NCI-H2227 treated with DMSO at 0.1 percent for 48 hours (cell line): ENCODE measurements at places on chromosomes 11 and 22.

DNA sequence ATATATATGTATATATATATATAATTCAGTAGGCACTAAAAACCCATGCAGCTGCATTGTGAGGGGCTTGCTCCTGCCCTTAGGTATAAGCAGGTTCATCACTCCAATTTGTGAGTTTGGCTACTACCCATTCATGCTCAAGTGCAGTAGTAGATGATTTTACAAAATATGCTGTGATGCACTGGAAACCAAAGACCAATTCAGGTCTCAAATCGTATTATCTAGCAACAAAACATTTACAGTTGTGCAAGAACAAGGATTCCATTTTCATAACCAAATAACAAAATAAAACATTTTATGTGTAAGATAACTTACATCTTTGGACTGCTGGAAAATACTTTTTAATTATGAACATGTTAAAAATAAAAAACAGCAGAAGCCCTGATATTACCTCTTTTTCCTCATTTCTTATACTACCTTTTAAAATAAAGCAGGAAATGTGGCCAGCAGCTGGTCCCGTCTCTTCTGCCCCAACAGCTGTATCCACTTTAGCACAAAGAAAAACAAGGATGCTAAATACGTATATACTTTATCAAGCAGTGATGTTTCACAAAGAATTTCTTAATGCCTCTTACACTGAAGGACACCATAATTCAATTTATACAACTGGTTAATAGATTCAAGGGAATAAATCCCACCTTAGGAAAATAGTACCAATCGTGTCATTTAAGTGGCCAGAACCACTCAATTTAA lies 2.8 kb downstream of the CREBZF start:
- DNase-seq = no peak

DNA sequence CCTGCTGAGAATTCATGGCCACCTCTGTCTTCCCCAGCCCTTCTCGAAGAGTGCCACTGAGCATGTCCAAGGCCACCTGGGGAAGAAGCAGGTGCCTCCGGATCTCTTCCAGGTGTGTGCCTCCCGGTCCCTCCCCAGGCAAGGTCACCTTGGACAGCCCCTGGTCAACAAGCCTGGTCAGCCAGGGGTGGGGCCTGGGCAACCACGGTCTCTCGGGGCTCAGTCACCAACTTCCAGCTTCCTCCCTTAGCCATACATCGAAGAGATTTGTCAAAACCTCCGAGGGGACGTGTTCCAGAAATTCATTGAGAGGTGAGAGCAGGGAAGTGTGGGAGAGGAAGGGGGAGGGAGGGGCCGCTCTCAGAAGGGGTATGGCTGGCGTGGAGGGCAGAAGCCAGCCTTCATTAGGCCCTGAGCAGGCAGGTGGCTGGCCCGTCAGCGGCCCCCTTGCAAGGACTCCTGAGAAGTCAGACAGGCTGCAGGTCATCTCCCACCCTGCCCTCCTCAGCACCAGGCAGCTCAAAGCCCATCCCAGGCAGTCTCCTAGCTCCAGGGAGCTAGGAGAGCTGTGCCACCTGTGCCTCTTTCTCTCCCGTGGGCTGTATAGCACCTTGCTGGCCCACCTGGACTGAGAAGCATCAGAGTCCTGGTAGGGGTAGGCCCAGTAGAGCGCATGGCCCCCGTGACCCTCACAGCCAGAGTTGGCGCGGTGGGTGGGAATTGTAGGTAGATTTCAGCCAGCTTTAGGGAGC lies 9.3 kb upstream of the ANKRD13D start:
- no peak for DNase-seq

GRCh38 chr11:119322360-119322739 lies 5.4 kb upstream of the MCAM start:
- no peak for DNase-seq

DNA sequence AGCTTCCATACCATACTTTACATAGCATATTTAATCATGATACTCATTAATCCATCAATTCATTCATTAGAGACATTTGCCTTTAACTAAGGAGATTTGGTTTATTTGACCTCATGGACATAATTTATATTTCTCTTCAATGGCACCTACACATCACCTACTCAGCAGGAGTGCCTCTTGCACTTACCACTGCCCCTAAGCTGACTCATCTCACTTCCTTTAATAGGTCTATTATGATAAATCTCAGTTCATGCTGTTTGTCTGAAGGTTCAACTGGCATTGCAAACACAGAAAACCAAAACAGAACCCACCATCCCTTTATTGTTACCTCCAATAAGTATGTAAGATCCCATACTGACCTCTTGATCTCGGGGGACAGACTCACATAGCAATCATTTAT lies 186.7 kb downstream of the LUZP2 start:
- DNase-seq = no peak
